ENCODE measurements at places on chromosomes 7 and 10.

DNA sequence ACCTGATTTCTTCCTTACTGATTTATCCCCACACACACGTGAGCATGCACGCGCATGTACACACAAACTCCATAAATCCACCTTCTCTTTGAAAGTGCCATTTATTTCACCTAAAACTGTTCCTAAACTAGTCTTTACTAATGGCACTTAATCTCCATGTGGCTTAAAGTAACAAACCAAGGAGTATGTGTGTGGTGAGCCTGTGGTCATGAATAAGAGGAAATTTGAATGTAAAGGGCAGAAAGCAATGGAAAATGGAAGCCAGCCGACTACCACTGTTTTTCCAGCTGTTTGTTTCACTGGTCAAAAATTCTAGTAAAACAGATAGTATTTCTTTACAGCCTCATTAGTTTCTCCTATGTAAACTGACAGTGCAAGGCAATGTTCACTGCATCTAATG lies 23.8 kb downstream of the SEMA3C start:
- H3K27me3 ChIP-seq: no peaks in the 10 kb centered on the region
- DNase-seq: no peak
- peaks cover 24% of the 10 kb centered on the region for H3K4me1 ChIP-seq

DNA sequence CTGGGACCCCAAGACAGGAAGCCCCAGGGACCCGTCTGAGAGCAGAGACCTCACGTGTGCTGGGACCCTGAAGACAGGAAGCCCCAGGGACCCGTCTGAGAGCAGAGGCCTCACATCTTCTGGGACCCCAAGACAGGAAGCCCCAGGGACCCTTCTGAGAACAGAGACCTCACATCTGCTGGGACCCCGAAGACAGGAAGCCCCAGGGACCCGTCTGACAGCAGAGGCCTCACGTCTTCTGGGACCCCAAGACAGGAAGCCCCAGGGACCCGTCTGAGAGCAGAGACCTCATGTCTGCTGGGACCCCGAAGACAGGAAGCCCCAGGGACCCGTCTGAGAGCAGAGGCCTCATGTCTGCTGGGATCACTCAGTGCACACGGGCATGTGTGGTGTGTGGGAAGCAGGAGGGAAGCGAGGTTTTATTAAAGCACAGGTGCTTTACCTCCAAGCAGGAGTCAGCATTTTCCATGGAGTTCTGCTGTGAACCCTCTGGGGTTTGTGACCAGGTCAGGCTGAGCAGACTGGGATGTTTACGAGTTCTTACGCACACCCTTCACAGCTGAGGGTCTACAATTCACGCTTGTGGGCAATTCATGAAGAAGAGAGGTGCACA lies 590.6 kb downstream of the DNAJB6 start:
- H3K36me3 ChIP-seq: no peaks in the 10 kb centered on the region
- H3K4me1 ChIP-seq: no peaks in the 10 kb centered on the region
- H3K27ac ChIP-seq: no peak overlapping the region
- H3K4me3 ChIP-seq: no peak overlapping the region

DNA sequence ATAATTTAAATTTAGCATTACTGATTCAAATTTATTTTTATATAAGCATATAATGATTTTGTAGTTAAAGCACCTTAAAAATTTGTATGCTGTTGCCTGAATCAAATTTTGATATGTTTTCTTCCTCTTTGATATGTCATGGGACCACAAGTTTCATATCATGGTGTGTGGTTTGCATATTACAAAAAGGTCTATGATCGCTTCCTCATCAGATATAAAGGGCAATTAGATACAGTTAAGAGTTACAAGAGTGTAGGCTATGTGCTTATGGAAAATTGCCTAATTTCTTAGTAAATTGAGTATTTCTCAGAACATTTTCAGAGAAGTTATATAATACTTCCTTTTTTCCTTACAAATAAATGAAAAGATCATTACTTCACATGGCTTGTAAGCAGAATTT lies 22.2 kb downstream of the MRC1 start:
- DNase-seq: no peak
- H3K36me3 ChIP-seq: no peaks in the 10 kb centered on the region
- H3K4me3 ChIP-seq: no peak overlapping the region
- H3K27ac ChIP-seq: no peak overlapping the region
- H3K4me1 ChIP-seq: no peaks in the 10 kb centered on the region

DNA sequence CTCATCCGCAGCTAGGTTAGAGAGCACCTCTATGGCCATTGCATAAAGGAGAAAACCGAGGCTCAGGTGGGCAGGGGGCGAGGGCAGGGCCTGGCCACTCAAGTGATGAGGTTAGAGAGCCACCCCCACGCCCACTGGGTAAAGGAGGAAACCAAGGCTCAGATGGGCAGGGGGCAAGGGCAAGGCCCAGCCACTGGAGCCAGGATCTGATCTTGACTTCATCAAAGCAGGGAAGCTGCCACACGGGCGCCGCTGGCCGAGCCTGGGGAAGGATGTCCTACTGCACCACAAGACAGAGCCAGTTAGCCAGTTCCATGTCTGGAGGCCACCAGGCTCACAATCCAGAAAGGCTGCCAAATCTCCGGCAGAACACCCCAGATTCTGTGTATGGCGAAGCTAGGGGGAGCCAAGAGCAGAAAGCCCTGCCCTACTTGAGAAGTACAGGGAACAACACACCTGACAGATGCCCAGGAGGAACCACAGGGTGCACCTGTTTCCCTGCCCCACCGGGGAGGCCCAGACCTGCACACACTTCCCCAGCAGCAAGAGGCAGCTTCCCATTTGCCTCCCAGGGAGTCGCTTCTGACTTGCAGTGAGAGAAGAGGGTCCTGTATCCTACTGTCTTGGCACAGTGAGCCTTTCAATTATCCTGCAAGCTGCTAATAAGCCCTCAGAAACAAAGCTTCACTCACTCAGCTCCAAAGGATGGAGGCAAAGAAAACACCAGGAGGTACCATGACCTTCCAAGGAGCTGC lies 101.9 kb downstream of the TNS3 start:
- no peak overlapping the region for H3K27ac ChIP-seq
- no peak for DNase-seq
- no peaks in the 10 kb centered on the region for H3K36me3 ChIP-seq
- peaks cover 97% of the 10 kb centered on the region for H3K4me1 ChIP-seq

GRCh38 chr10:21243748-21244257 lies 281.7 kb downstream of the SKIDA1 start:
- no peaks in the 10 kb centered on the region for H3K27me3 ChIP-seq
- no peak overlapping the region for H3K27ac ChIP-seq
- no peak overlapping the region for H3K4me3 ChIP-seq

GRCh38 chr7:68733219-68734153 lies 864.8 kb upstream of the AUTS2 start:
- no peak for DNase-seq
- no peaks in the 10 kb centered on the region for H3K27me3 ChIP-seq
- H3K36me3 ChIP-seq: no peaks in the 10 kb centered on the region
- H3K27ac ChIP-seq: no peak overlapping the region
- H3K4me1 ChIP-seq: no peaks in the 10 kb centered on the region

DNA sequence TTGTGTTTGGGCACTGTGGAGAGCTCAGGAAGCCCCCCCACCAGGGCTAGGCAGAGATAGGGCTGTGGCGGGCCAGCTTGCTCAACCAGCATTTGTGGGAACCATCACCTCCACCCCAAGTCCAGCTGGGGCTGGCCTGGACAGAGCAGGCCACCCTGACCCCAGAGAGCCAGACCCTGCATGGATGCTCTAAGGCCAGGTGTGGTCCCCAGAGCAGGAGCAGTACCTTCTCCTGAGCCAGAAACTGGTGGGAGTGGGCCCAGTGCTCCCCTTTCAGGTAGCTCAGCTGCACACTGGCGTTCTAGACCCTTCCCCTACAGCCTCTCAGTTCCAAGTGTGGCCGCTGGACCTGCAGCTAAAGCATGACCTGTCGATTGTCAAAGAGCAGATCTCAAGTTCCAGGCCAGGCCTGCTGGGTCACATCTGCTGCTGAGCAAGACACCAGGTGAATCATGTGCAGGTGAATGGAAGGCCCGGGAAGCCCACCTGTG lies 57.2 kb downstream of the RASGEF1A start:
- H3K27me3 ChIP-seq: no peaks in the 10 kb centered on the region
- peak; percentile 1 for DNase-seq
- no peaks in the 10 kb centered on the region for H3K36me3 ChIP-seq

GRCh38 chr10:28875549-28876081 lies 198.3 kb downstream of the BAMBI start:
- H3K36me3 ChIP-seq: no peaks in the 10 kb centered on the region
- H3K27me3 ChIP-seq: no peaks in the 10 kb centered on the region
- H3K4me1 ChIP-seq: peaks cover 15% of the 10 kb centered on the region
- H3K27ac ChIP-seq: no peak overlapping the region

DNA sequence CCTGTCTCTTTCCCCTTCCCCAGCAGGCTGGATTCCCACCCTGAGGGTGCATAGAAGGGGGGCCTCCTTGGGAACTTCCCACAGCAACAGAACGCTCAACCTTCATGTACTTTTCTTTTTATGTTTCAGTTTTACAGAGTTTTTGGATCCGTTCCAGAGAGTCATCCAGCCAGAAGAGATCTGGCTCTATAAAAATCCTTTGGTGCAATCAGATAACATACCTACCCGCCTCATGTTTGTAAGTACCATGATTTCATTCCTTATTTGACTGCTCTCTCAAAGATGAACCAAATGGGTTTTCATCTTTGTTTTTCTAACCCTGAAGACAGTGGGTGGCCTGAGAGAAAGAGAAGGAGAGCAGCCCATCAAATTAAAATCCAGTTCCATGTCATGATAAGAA lies 46.7 kb downstream of the PLPP4 start:
- H3K27ac ChIP-seq: no peak overlapping the region
- H3K36me3 ChIP-seq: no peaks in the 10 kb centered on the region
- H3K4me1 ChIP-seq: no peaks in the 10 kb centered on the region
- no peak for DNase-seq
- H3K4me3 ChIP-seq: no peak overlapping the region
- no peaks in the 10 kb centered on the region for H3K27me3 ChIP-seq

DNA sequence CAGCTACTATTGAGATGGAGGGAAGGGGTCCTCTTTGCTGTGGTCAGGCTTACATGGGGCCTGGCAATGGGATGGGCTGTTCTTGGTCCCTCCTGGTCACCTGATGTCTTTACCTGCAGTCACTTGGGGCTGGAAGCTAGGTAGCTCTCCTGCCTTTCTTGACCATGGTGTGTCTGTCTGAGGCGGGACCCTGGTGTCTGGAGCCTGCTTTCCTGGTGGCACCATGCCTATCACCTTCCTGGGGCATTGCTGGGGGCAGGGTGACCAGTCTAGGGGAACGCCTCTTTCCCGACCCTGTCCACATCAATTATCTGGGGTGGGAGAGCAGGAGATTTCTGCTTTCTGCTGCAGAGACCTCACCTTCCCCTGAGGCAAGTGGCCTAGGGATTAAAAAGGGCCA lies 55.6 kb downstream of the ARHGAP22 start:
- H3K27me3 ChIP-seq: no peaks in the 10 kb centered on the region
- H3K27ac ChIP-seq: no peak overlapping the region
- H3K4me1 ChIP-seq: peaks cover 12% of the 10 kb centered on the region
- no peak overlapping the region for H3K4me3 ChIP-seq
- H3K36me3 ChIP-seq: no peaks in the 10 kb centered on the region

DNA sequence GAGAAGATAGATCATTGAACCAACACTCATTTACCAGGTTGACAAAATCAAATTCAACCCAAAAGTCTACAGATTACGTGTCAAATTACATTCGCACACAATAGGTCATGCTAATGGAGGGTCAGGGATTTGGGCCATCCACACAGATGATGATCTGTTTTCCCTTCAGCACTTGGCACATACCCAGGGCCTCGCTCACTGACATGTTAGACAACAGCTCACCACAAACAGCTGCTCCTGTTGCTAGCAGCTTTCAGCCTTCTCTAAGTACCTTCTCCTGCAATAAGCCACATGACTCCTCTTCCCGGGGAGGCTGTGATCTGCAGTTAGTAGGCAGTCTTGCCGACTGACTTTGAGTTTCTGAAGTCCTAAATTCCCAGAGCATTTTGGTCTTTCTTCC lies 18.4 kb downstream of the NKX2-3 start:
- H3K4me1 ChIP-seq: no peaks in the 10 kb centered on the region
- H3K27me3 ChIP-seq: no peaks in the 10 kb centered on the region
- H3K27ac ChIP-seq: no peak overlapping the region
- DNase-seq: no peak
- no peak overlapping the region for H3K4me3 ChIP-seq

GRCh38 chr7:108448584-108449505 lies 7.4 kb downstream of the NRCAM start:
- no peak overlapping the region for H3K27ac ChIP-seq
- H3K4me1 ChIP-seq: no peaks in the 10 kb centered on the region
- peaks cover 4% of the 10 kb centered on the region for H3K27me3 ChIP-seq
- no peak for DNase-seq

DNA sequence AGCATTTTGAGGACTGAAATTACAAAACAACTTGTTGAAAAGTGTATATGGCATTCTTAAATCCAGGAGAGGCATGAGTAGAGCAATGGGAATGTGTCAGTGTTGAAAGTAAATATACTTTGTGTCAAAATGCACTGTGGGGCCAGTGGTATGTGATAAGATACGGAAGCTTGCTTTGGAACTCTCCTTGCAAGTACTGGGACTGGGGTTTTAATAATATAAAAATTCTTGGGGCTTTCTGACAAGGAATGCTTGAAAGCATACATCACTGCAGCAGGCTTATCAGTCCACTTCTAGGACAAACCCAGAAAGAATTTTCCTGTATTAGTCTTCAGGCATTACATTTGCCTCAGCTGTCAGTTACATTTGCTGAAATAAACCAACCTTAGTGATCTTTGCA lies 472.8 kb upstream of the FZD8 start:
- H3K27me3 ChIP-seq: no peaks in the 10 kb centered on the region

DNA sequence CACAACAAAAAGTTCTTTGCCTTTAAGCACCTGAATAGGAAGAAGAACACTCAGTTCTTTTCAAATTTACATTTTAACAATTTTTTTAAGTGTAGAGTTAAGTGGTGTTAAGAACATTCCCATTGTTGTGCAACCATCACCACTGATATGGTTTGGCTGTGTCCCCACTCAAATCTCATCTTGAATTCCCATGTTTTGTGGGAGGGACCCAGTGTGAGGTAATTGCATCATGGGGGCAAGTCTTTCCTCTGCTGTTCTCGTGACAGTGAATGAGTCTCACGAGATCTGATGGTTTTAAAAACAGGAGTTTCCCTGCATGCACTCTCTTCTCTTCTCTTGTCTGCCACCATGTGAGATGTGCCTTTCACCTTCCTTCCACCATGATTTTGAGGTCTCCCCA lies 155.7 kb downstream of the PLXNA4 start:
- no peaks in the 10 kb centered on the region for H3K36me3 ChIP-seq
- H3K4me3 ChIP-seq: no peak overlapping the region
- H3K4me1 ChIP-seq: peaks cover 78% of the 10 kb centered on the region
- no peaks in the 10 kb centered on the region for H3K27me3 ChIP-seq

DNA sequence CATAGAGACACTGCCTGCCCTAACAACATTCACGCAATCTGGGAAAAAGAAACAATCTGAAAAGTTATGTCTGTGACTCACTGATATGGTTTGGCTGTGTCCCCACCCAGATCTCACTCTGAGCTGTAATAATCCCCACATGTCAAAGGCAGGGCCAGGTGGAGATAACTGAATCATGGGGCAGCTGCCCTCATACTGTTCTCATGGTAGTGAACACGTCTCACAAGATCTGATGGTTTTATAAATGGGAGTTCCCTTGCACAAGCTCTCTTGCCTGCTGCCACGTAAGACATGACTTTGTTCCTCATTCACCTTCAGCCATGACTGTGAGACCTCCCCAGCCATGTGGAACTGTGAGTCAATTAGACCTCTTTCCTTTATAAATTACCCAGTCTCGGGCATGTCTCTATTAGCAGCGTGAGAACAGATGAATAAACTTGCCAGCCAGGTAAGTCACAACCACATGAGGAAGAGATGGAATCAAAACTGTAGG lies 341.5 kb upstream of the AOAH start:
- no peak for DNase-seq
- no peak overlapping the region for H3K27ac ChIP-seq
- no peaks in the 10 kb centered on the region for H3K36me3 ChIP-seq
- H3K4me3 ChIP-seq: no peak overlapping the region

- H3K4me3 ChIP-seq: no peak overlapping the region
- H3K27ac ChIP-seq: peak overlapping the region; percentile 70
- no peaks in the 10 kb centered on the region for H3K27me3 ChIP-seq
- H3K36me3 ChIP-seq: no peaks in the 10 kb centered on the region
- peaks cover 6% of the 10 kb centered on the region for H3K4me1 ChIP-seq
Measured at GRCh38 chr7:85095366-85095765, 91.5 kb downstream of the SEMA3D start.
